ENCODE measurements at places on chromosomes 3 and 15.
A peak's percentile ranks its signal among the peaks of the same experiment; 100 is the strongest.

GRCh38 chr3:24520101-24520495 lies 25.4 kb upstream of the THRB start:
- DNase-seq: no peak

DNA sequence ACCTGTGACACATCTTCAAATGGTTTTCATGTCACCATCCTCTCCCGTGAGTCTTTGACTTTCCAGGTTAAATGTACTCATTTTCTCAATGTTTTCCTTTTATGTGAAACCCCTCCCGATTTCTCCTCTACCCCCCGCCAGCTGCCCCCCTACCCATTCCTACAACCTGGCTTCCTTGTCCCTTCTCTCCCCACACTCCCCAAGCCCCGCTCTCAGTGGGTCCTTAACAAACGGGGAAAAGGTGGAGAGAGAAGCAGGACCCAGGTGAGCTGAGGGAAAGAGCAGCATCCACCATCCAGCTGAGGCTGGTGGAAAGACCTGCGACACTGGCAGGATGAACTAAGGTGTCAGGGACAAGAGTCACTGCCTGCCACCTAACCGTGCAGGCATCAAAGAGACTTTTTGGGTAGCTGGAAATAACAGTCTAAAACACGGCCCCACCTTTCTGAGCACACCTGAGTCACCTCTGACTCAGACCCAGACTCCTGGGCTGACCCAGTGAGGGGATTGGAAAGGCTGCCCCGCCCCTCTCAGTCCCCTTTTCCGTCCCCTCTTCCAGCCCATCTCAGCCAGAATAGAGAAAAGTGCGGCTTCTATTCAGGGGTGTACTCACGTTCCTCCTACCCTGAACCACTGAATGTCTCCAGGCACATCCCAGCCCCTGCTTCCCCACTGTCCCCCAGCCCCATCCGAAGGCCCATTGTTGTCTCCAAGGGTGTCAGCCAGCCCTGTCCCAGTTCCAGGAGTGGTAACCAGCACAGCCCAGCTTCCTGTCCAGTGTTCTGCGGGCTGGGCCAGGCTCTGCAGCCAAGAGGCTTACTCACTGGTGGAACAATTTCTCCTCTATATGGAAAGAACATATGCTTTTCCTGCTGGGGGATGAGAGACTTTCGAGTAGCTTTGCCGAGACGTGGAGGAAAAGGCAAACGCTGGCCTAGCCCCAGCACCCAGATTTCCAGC lies 20.4 kb downstream of the ISG20 start:
- DNase-seq: peak; percentile 45

GRCh38 chr3:4562595-4562994 lies 69.4 kb downstream of the ITPR1 start:
- DNase-seq: peak; percentile 32

DNA sequence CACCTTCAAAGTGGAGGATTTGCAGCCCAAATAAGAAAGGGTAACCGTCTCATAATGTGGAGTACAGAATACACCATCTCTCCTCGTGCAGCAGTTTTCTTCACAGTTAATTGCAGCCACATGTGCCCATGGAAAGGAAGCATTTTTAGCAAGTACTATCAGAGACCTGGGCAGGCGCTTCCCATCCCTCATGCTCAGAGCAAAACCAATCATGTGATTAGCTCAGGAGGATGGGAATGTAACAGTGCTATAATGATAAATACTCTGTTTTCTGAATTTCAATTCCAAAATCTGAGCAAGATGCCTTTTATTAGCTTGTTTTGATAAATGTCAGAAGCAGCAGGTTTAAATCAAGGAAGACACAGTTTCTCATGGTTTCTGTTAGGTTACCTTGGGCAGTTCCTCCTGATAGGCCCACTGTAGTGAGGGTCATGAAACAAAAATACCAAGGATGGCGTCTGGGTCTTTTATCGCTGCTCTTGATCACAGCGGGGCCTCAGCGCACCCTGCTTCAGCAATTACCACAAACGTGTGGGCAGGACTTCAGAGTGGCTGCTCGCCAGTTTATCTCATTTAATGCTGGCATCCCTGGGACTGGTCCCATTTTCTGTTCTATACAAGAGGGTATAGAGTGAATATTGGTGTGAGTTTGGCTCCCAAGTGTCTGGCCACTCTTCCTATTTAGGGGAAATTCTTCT lies 92.6 kb upstream of the VGLL4 start:
- no peak for DNase-seq

GRCh38 chr3:72574144-72574543 lies 274.1 kb downstream of the SHQ1 start:
- DNase-seq: no peak

DNA sequence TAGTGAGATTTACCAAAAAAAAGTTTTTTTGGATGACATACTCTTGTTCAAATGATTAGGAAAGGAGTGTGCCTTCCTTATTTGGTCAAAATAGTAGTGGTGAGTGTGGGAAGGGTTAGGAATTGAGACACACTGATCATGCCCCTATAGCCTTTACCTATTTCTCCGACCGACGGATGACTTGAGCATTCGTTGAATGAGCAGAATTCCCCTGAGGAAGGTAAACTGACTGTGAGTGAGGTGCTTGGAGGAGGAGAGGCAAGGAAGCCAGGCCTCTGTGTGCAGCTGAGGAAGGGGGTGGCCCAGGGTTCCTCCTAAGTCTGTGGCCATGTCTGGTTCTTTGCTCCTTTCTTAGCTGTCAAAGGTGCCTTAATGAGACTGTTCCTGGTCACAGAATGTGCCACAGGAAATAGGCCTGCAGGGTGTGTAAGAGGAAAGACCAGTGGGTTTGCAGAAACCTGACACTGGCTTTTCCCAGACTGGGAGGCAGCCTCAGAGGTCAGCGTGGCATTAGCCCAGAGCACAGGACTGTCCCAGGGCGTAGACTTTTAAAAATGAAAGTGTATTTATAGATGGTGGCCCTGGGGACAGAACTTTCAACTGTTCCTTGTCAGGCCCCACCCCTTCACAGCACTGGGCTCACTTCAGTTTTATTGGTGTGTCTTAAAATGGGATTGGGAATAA lies 307.7 kb upstream of the C2CD4B start:
- peak; percentile 33 for DNase-seq

GRCh38 chr3:64595253-64595694 lies 92.5 kb downstream of the ADAMTS9 start:
- DNase-seq: peak; percentile 60

DNA sequence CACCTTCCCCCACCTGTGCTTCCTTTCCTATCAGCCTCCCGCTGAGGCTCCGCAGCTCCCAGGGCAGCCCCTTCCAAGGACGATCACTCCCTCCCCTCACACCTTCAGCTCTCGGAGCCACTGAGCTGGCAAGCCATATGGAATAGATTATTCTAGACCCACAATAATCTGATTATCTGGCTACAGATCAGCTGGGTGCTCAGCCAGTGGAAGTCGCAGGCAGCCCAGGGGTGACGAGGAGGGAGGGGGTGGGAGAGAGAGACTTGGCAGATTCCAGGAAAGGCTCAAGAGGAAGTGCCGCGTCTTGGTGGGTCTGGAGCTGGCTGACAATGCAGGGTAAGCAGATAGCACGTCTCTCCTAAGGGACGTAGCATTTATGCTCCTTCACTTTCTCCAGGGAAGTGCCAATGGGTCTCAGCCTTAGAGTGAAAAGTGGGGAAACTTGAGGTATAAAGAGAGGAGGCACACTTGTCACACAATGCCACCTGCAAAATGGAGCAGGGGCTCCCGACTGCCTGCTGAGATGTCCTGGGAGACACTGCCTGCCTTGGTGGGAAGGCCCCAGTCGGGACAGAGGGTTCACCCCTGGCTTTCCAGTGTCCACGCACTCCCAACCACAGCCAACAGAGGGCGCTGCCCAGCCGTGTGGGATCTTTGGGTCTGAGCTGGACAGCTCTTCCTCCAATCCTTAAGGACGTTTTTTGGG lies 9.4 kb upstream of the MESP1 start:
- DNase-seq: peak; percentile 34

GRCh38 chr3:11591002-11591355 lies 52.7 kb downstream of the VGLL4 start:
- DNase-seq: peak; percentile 73

DNA sequence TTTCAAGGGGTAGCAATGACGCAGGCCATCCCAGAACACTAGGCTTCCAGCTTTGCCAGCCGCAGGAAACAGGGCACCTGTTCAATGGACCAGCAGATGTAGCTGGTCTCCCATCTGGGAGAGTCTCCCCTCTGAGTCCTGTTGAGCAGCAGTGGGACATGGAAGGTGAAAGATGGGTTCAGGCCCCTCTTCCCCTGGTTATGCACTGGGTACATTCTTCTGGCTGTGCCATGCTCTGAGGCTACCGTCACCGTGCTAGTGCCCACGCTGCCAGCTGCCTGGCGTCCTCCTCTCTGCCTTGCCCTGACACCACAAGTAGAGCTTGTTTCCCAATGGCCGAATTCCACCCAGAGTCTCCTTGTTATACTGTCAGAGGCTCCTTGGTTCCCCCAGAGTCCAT lies 63.1 kb downstream of the TLE3 start:
- no peak for DNase-seq

DNA sequence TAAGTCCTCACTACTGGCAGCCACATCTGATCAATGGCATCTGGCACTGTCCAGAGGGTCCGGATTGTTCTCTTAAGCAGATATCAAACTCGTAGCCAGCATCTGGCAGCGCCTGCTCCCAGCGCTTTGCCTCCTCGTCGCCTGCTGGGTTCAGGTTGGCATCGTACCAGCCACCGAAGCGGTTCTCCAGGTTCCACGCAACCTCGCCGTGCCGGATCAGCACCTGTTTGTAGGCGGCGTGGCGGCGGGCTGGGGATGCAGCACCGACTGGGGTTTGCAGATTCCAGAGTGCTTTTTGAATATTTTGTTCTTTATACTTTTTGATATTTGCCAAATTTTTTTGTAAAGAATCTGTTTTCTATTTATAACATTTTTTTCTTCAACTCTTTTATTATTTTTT lies 111.6 kb downstream of the NR2F2 start:
- DNase-seq: no peak

DNA sequence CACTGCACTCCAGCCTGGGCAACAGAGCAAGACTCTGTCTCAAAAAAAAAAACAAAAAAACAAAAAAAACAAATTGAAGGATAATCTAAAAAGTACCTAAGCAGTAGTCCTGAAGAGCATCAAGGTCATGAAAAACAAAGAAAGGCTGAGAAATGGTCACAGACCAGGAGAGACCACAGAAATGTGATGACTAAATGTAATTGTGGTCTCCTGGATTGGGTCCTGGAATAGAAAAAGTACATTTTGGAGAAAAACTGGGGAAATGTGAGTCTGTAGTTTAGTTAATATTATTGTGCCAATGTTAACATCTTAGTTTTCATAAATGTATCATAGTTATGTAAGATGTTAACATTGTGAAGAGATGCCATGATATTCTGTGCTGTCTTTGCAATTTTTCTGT lies 267.5 kb upstream of the NR2E3 start:
- no peak for DNase-seq

DNA sequence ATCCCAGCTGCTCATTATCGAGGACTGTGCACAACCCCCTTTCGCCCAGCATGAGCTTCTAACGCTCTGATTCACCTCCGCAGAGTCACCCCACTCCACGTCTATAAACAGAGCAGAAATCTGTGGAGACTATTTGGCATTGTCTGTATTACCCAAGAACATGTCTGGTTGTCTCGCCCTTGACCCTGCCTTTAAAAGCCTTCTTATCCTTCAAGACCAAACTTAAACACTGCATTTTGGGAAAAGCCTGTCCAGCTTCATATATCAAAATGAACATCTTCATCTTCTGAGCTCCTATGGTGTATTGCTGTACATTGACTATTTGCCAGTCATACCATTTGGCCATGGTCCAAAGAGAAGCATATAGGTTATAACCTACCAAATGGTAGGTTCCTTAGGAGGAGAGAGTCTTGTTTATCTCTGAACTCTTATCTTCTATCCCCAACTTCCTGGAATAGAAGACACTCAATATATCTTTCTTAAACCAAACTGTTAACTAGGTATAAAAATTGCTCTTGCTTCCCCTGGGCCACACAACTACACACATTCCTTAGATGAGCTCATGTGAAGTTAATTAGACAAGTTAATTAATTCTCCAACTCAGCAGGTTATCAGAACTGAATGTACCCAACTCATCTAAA lies 90.1 kb downstream of the FBN1 start:
- peak; percentile 98 for DNase-seq

- DNase-seq: no peak
Observed at GRCh38 chr15:66154581-66154980, 99.0 kb downstream of the MEGF11 start.

DNA sequence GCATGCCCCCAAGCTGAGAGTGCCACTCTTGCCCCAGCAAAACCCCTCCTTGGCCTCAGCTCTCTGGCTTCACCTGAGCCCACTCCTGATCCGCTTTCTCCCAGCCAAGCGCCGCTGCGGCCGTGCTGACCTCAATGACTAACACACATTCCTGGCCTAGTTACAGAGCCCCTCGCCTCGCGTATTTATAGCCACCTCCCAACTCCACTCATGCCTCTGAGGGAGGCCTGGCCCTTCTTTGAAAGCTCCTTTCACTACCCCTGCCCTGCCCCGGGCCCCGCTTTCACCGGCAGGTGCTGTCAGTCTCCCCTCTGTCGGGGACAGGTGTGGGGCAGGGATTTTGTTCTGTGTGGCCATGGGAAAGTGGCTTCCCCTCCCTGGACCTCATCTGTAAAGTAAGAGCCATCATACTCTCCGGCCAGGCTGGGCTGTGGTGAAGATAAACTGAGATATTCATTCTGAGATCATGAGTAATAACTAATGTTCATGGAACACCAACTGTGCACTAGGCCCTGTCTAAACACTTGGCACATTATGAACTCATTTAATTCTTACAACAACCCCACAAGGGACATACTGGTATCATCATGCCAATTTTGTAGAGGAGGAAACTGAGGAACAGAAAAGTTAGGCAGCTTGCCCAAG lies 13.2 kb upstream of the ATP2B2 start:
- peak; percentile 38 for DNase-seq

DNA sequence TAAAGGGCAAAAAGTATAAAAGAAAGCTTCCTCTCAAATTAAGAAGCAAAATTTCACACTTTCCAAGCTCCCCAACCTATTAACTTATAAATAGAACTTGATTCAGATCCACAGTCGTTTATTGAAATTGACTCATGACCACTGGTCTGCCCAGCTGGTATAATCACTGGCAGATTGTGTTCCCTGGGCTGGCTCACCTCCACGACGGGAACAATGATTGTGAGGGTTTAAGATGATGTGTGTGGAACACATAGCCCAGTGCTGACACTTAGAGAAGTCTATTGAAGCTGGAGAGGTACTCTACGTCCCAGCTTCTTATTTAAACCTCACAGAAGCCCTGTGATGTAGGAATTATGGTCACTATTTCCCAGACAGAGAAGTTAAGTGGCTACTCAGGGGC lies 90.4 kb downstream of the MB21D2 start:
- DNase-seq: no peak

DNA sequence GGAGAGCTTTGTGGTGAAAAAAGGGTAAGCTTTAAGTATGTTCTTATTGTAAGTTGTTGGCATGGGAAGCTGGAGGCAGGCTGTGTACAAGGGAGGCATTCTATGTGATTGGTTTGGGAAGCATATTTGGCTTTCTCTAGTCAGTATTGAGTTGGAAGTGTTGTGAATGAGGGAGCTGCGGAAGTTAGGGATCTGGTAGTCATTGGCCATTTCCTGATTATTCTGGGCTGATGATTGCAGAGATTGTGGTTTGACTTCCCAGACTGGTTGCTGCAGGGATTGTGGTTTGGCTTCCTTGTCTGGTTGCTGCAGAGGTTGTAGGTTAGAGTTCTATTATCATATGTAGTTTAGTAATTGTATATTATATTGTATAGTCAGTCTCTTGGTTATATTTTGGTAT lies 21.0 kb downstream of the STXBP5L start:
- DNase-seq: no peak
